NCI-H2081 treated with DMSO at 0.1 percent for 48 hours (cell line): ENCODE measurements at places on chromosomes 12 and 14.

DNA sequence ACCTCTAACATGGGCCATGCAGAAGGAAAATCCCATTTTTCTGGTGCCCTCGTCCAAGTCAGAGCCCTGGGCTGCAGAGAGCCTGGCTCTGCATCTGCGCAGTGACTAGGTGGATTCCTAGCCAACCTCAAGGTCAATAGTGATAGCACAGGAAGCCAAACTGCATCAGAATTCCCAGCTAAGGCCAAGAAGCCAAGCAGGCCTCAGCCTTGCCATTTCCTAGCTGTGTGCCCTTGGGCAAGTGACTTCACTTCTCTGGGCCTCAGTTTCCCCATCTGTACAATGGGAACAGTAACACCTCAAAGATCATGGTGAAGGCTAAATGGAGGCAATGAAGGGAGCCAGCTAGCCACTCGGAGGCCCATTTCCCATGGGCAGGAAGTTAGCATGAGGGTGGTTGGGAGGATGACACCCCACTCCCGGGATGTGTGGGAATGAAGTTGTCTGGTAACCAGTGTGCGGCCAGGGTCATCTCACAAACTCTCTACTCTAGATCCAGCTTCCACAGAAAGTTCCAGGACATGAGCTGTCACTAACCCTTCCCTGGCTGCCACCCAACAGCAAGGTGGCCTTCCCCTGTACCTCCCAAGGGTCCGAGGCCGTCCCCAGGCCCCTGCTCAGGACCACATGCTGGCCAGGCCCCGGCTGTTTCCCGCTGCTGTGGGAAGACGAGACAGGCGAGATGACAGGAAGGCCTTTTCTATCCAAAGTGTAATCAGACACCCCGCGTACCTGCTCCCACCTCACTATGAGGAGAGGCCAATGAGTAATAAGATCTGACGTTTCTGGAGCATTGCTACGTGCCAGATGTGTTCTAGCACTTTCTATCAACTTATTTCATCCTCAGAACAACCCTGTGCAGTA lies 125.7 kb downstream of the SCARB1 start:
- no peak for DNase-seq

DNA sequence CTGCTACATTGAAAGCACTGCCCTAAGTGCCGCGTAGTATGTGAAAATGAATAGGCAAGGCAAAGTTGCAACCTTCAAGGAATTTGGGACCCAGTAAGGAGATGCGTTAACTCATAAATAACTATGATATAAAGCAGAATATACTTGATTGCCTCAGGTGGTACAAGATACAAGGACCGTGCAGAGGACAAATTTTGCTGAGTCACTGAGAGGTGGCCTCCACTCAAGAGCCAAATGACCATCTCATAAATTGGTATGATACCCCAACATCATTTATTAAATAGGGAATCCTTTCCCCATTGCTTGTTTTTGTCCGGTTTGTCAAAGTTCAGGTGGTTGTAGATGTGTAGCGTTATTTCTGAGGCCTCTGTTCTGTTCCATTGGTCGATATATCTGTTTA lies 35.7 kb downstream of the IGF1 start:
- no peak for DNase-seq

DNA sequence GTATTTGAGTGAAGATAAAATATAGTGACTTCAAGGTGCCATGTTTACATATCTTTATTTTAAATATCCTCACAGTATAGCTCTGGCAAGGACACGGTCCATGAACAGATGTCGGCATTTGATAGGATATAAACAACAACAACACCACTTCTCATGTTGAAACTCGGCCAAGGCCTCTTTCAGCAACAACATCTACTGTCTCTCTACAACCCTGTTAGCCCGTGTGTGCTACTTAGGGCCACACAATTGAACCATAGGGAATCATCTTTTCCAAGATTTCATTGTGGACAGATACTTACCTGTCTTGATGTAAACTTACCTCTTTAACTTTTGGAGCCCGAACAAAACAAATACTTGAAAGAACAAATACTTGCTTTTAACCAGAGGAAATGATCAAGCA lies 168.7 kb upstream of the SSTR1 start:
- no peak for DNase-seq

- no peak for DNase-seq
These were observed 74.9 kb downstream of the TBK1 start for GRCh38 chr12:64526859-64527258.

- DNase-seq, result no peak
These were observed 216.5 kb downstream of the SLC38A4 start for GRCh38 chr12:46609273-46609623.

DNA sequence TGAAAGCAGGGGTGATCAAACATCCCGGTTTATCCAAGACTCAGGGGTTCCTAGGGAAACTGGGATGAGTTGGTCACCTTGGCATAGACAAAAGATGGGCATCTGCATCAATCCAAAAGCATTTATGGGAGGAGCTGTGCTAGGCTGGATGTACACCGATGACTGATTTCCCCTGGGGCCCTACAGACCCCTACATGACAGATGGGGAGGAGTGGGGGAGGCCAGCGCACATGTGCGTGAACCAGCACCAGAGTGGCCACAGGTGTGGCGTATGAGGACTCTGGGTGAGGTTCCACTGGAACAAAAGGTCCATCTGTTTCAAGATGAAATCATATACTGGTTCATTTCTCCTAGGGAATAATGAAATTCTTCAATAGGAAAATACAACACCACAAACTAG lies 210.4 kb downstream of the ITPR2 start:
- DNase-seq, result no peak

GRCh38 chr12:60251091-60251490 lies 655.3 kb downstream of the SLC16A7 start:
- DNase-seq, result no peak

GRCh38 chr14:87705439-87705896 lies 287.5 kb downstream of the GALC start:
- DNase-seq, result no peak

DNA sequence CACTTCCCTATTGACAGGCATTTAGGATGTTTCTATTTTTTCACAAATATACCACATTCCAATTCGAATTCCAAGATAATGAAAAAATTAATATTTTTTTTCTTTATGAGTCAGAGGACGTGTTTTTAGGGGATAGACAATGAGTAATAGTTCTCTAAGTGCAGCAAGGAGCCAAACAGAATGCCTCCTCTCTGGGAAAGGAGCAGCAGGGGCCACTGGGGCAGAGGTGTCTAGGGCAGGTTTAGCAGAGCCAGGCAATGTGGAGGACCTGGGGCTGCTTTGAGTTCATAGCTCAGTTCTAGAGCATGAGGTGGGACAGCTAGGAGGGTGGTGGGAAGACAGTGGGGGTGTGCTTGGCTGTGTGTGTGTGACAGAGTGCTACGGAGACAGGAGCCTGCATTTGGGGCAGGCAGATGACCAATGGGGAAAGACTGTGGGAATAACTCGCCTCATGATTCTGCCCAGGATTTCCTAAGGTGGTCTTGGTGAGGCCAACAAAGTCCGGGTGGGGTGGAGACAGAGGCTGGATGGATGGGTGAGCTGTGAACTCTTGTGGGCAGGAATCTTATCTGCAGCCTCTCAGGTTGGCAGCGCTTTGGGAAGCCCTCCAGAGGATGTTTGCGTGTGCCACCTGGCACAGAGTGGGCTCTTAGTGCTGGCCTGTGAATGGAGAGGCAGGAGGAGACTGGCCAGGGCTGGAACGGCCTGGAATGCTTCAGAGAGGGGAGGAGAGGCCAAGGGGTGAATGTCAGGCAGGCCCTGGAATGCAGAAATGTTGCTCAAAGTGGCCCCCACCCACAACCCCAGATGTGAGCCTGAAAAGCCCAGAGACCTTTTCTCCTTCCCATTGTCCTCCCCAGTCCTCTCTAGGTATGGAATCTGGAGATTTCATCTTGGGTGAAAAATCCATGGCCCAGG lies 2.4 kb upstream of the KRT7 start:
- no peak for DNase-seq

- DNase-seq, result no peak
These were observed 9.2 kb upstream of the INF2 start for GRCh38 chr14:104680056-104680805.

GRCh38 chr14:75858362-75858761 lies 123.4 kb downstream of the TGFB3 start:
- DNase-seq, result no peak

- no peak for DNase-seq
These were observed 1.5 kb downstream of the GRIN2B start for GRCh38 chr12:13979772-13980378.

- DNase-seq, result no peak
These were observed 59.7 kb upstream of the NAP1L1 start for GRCh38 chr12:76144245-76144549.

- DNase-seq, result no peak
These were observed 41.1 kb downstream of the GRIP1 start for GRCh38 chr12:66637699-66638301.

DNA sequence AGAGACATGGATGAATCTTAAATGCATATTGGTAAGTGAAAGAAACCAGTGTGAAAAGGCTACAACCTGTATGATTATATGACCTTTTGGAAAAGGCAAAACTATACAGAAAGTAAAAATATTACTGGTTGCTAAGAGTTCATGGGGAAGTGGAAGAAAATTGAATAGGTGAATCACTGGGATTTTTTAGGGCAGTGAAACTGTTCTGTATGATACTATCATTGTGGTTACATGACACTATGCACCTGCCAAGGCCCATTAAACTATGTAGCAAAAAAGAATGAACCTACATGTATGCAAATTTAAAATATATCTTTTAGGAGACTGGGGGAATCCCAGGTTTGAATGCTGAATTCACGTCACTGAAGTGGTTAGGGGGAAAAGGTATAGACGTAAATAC lies 12.6 kb upstream of the OR8S1 start:
- no peak for DNase-seq

GRCh38 chr14:79861111-79861510 lies 350.2 kb downstream of the DIO2 start:
- DNase-seq, result no peak

- no peak for DNase-seq
These were observed 20.9 kb downstream of the CDKL1 start for GRCh38 chr14:50375760-50376159.

- DNase-seq, result no peak
These were observed 9.1 kb downstream of the FAM181A start for GRCh38 chr14:93936245-93936644.

GRCh38 chr12:124881123-124881522 lies 17.5 kb upstream of the SCARB1 start:
- DNase-seq, result no peak

DNA sequence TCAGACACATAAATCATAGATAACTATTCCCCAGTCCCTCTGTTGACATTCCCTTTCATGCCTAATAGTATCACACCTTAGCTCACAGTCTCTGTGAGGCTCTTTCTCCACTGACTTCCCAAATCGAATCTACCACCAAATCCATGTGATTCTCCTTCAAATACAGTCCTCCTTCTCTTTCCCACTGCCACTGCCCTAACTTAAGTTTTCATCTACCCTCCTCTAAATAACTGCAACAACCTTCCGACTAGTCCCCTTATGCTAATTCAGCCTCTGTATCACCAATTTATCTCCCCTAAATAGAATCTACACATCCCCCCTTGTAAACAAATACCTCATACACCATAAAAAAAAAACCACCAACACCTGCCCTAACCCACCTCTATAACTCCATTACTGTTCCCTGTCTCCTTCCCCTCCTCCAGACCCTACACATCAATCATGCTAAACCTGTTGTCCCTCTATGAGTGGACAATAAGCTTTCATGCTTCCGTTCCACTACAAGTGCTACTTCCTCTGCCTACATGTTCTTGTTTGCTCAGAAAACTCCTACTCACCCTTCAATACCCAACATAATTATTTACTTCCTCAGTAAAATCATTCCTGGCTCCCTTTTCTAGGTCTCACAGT lies 39.0 kb downstream of the SLC25A21 start:
- DNase-seq, result no peak

DNA sequence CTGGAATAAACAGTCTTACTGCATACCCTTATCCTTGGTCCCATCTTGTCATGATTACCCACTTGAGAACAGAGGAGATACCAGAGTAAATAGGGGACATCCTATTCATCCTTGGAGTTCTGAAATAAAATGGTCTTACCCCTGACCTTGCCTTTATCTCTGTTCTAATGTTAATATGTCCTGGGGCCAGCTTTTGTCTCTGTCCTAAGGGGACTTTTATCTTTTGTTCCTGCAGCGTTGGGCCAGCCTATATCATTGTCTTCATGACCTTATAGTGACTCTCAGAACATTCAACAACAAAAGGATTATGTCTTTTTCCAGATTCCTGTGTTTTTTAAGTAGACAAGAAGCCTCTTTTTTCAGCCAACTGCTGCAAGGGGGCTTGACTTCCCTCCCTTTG lies 1057.5 kb downstream of the LRFN5 start:
- no peak for DNase-seq

- DNase-seq, result peak; percentile 32
These were observed 17.3 kb upstream of the YY1 start for GRCh38 chr14:100221533-100222223.

GRCh38 chr12:6193853-6194815 lies 6.1 kb upstream of the CD9 start:
- no peak for DNase-seq

GRCh38 chr14:102138961-102139285 lies 774 bp upstream of the WDR20 start:
- DNase-seq, result no peak

DNA sequence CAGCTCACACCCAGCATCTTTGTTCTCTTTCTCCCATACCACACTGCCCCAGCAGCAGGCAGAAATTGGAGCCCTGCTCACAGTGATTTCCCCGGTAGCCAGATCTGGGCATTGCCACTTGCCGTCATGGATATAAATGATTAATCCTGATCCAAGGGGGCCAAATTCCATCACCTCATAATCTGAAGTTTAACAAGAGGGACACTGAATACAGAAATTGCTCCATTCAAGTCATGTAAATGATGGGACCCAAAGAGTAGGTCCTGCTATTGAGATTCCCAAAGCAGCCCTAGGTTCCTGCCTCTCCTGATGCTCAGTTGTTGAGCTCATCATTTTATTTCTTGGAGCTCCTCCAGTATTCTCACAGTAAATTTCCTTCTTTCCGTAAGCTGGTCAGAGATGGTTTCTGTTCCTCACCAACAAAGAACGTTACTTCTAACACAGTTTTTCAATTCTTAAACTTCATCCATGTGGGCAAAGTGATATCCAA lies 11.7 kb downstream of the ITPR2 start:
- DNase-seq, result no peak

GRCh38 chr14:91419044-91419397 lies 1.4 kb upstream of the CCDC88C start:
- no peak for DNase-seq

DNA sequence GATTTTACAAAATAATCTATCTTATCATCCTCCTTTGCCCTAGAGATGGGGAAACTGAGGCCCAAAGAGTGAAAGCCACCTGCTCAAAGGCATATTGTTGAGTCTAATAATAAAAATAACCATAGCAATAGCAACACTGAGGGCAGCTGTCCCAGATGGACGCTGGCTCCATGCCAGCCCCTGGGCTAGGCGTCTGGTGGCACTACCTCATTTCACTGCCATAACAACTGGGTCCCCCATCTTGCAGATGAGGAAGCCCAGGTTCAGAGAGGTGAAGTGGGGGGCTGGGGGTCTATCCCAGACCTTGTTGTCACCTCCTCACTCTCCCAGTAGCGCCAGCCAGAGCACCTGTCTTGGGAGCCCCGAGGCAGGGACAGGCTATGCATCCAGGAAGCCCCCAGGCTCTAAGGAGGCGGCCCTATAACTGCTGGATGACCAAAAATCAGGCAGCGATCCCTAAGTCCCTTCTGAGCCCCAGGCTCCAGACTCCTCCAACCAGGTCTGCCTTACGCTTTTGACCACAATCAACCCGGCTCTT lies 12.8 kb downstream of the BDKRB2 start:
- DNase-seq, result no peak
